ENCODE measurements at places on chromosomes 11 and 22.

- DNase-seq: no peak
These were observed 32.0 kb downstream of the BCR start for GRCh38 chr22:23212061-23213021.

GRCh38 chr22:44023404-44024287 lies 456 bp upstream of the PARVB start:
- peak; percentile 44 for DNase-seq

DNA sequence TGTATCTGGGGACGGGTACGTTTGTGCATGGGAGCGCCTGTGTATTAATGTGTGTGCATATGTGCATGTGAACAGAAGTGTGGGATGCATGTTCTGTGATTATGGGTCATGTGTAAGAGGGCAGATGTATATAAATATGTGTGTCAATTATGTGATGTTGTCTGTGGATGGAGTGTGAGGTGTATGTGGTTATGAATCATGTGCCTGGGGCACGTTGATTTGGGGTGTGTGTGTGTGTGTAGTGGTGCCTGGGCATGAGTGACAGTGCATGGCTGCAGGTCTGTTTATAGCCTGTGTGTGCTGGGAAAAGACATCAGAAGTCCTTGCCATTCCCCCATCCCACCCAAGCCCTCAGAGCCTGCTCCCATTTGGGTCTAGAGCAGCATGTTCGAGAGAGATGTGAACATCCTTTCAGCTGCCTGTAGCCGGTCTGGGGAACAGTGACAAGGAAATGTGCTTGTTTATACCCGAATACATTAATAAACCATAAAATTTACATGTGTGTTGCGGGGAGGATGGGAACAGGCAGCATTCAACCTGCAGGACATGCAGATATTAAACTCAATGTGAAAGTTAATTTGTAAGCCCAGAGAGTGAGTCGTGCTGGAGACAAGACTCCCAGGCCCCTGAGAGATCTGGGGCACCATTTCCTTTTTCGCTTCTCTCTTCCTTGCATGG lies 129.0 kb downstream of the NECTIN1 start:
- DNase-seq: no peak

- DNase-seq: no peak
These were observed 237.5 kb upstream of the CCDC90B start for GRCh38 chr11:83523676-83524075.

GRCh38 chr11:67503119-67504004 lies 1.8 kb downstream of the PITPNM1 start:
- DNase-seq: no peak

GRCh38 chr11:57490456-57491248 lies 24.9 kb downstream of the SLC43A1 start:
- DNase-seq: no peak

GRCh38 chr11:60018058-60018457 lies 1.1 kb downstream of the OOSP4B start:
- DNase-seq: no peak

DNA sequence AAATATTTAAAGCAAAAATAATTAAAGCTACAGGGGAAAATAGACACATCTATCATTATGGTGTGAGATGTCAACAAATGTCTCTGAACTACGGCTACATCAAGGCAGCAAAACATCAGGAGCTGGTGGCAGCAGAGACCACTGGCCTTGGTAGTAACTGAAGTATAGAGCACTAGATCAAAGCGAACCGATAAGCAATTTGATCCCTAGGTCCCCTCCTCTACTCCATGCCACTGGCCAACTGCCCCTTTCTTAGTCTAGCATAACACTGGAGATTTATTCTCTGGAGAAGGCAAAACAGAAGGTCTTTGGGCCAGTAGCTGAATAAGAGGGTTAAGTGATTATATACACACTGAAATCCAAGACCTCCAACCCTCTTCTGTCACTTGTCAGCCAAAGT lies 13.6 kb upstream of the RAB3IL1 start:
- DNase-seq: no peak

GRCh38 chr22:34951212-34951611 lies 114.7 kb upstream of the ISX start:
- DNase-seq: no peak

GRCh38 chr11:63681321-63682065 lies at the start of gene RTN3:
TSS of gene RTN3 (plus strand) at chr11:63681500. CDS start at chr11:63681637, 137 bp downstream.
- DNase-seq: peak; percentile 98

DNA sequence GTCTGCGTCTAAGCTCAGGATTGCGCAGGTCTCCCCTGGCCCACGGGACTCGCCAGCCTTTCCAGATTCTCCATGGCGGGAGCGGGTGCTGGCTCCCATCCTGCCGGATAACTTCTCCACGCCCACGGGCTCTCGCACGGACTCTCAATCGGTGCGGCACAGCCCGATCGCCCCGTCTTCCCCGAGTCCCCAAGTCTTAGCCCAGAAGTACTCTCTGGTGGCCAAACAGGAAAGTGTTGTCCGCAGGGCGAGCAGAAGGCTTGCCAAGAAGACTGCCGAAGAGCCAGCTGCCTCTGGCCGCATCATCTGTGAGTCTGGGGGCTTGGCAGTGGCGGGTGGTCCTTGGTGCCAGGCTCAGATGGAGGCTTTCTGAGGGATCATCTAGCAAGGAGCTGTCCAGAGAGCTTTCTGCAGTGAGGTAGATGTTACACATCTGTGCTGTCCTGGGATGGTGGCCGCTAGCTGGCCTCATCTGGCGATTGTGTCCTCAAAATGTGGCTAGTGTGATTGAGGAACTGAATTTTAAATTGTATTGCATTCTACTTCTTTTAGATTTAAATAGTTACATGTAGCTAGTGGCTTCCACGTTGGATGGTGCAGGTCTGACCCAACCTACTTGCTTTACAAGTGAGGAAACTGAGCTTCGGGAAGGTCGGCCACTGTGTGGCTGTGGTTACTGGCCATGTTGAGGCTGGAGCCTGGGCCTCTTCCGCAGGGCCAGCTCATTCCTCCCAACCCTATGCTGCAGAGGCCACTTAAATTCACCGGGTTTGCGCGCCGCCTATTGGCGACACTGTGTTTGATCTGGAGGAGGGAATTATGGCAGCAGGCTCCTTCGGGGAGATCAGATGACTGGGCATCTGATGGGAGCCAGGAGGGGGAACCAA lies 6.7 kb downstream of the INCENP start:
- no peak for DNase-seq

DNA sequence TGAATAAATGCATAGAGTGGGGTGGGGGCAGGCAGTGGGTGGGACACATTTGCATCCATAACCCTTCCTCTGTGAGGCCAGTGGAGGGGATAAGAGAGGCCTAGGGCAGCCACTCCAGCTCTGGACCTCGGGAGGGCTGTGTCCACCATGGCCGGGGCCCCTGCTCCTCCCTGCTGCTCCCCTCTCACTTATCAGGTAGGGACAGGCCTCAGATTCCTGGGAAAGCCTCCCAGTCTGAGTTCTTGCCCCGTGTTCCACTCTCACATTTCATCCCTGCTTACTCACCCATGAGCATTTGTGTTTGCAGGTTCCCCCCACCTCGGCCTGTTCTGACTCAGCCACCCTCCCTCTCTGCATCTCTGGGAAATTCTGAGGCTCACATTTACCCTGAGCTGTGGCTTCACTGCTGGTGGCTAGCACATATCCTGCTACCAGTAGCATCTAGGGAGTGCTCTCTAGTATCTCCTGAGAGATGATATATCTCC lies 128.7 kb upstream of the TOP3B start:
- DNase-seq: no peak

DNA sequence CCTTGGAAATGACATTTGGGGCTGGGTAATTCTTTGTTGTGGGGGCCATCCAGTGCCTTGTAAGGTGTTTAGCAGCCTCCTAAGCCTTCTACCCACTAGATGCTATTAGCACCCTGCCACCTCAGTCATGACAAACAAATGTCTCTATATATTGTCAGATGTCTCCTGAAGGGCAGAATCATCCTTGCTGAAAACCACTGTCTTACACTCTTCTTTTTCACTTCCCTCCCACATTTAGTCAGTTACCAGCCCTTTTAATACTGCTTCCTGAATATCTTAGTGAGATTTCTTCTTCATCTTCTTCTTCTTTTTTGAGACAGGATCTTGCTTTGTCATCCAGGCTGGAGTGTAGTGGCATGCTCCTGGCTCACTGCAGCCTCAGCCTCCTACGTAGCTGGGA lies 33.1 kb downstream of the TNRC6B start:
- no peak for DNase-seq

DNA sequence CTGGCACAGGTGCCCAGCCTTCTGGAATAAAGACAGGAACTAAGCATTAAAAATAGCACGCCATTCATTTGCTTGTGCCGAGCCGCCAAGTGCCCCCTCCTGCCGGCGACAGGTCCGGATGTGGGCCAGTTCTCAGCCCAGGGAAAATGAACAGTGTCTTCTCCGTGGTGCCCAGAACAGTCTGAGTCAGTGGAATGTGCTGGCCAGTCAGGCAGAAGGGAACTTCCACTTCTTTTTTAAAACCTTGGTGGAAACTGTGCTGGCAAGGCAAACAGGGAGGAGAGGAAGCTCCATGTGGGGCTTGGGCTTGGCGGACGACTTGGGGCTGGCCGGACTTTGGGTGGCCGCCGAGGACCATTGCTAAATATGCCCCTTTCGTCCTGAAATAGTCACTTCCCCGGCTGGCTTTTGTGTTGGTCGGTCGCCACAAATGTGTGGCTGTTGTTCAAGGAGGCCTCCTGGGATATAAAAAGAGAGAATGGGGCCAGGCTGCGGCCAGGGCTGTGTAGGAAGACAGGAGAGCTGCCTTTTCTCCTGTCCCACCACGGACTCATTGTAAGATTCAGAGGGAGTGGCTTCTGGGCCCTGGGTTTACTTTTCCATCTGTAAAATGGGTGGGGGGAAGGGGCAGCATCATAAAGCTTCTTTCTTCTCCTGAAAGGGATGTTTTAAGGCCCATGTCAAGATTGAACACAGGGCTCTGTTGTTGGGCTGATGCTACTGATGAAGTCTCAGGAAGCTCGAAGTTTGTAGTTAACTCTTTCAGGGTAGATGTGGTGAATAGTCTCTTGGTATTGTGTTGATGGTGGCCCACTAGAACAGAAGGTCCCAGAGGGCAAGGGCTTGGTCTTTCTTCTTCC lies 101.0 kb downstream of the PTPRJ start:
- DNase-seq: peak; percentile 38

DNA sequence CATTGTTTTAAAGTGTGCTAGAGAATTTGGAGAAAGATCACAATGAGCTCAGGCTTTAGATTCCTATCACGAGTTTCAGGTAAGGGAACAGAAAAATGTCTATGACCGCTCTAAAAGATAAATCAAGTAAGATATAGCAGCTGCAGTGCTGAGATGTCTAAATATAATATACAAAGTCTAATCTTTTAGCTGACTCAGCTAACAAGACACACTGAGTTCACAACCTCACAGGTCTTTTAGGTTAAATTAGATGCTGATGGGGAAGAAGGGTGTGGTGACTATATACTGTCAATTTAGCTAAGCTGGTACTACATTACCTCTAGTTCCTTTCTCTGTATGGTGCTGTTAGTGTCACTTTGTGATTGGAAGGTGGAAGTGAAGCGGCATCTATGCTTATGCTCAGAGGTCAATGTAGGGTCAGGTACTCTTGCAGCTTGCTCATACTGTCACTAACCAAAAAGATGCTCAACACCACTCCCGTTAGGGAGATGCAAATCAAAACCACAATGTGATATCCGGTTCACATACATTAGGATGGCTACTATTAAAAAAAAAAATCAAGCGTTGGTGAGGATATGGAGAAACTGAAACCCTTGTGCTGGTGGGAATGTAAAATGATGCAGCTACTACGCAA lies 283.5 kb downstream of the SWAP70 start:
- no peak for DNase-seq

DNA sequence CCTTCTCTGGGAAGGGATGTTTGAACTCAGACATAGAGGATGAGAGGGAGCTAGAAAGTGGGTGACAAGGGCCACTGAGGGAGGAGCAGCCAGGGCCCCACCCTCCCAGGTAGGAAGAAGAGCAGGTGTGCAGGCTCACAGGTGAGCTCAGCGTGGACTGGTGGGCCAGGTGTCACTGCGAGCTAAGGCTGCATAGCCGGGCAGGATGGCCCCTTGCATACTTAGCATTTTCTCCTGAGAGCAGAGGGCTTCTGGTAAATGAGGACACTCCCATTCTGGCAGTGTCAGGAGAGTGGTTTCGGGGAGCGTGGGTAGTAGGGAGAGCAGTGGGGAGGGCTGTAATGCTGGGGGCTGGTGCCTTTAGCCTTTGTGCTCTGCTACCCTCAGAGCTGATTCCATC lies 843.4 kb downstream of the TBC1D22A start:
- DNase-seq: no peak

DNA sequence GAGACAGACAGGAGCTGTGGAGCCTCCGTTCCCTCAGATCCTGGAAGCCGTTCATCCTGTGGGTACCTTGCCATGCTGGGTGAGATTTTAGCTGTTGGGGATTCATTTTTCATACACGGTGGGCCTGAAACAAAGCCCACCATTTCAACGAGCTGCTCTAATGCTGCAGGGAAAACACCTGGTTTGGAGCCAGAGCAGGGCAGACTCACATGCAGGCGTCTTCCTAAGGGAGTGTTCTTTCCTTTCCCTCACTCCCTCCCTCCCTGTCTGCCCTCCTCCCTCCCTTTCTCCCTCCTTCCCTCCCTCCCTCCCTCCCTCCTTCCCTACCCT lies 52.5 kb downstream of the CD6 start:
- no peak for DNase-seq

DNA sequence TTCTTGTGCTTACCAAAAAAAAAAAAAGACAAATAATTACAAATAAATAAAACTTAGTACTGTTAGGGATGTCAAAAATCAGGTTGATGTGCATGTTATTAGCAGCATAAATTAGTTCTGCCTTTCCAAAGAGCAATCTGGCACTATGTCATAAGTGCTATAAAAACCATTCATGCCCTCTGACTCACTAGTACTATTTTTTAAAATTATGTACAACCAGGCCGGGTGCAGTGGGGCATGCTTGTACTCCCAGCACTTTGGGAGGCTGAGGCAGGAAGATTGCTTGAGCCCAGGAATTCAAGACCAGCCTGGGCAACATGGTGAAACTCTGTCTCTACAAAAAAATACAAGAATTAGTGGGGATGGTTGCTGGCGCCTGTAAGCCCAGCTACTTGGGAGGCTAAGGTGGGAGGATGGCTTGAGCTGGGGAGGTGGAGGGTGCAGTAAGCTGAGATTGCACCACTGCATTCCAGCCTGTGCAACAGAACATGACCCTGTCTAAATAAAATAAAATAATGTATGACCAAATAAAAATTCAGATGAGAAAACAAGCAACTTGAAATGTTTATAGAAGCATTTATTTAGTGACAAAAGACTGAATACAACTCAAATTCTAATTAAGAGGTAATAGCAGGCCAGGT lies 25.3 kb downstream of the UEVLD start:
- DNase-seq: no peak

- no peak for DNase-seq
These were observed 17.1 kb upstream of the MS4A4A start for GRCh38 chr11:60263402-60263801.

DNA sequence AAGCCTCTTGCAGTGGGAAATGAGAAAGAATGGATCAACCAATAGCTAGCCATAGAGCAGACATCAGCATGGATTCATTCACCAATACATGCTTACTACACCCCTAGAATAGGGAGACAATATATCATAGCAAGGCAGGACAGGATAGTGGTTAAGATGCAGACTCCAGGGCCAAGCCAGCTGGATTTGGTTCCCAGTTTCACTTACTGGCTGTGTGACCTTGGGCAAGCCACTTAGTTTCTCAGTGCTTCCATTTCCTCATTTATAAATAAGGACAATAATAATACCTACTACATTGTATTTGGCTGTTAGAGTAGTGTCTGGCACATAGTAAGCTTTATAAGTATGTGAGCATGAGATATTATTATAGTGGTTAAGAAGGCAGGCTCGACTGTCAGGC lies 7.1 kb downstream of the DCHS1 start:
- DNase-seq: no peak

Data from CD4-positive, alpha-beta T cell treated with Interleukin-4 for 1 hour (primary cell).